ENCODE measurements at places on chromosomes 2 and 18. TPM values are rescaled to one million over a fixed set of nuclear protein-coding genes. Genes with fewer than 3 reads are reported as not detected.

LONRF2 gene
- 1.8 TPM for total RNA-seq

NYAP2 gene
- total RNA-seq: not detected

RIT2 gene
- not detected for total RNA-seq

COL4A3 gene
- total RNA-seq: 1.3 TPM

PDCD1 gene
- not detected for total RNA-seq

UCN gene
- 1.1 TPM for total RNA-seq

DNA sequence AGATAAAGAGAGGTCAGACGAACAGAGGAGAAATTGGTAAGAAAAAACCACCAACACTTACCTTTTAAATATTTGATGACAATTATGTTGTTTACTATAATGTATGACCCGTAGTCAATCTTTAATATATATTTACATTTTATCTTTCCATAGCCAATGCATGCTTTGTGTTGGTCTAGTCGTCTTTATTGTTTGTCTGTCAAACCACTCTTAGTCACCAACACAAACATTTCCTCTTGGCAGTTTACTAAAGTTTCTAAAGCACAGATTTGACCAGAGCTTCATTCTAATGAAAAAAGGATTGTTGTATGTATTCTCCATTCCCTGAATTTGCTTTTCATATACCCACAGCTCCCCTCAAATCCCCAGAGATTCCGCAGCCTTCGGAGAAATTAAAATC is 784.7 kb upstream of the PIK3C3 start:
- no peak for DNase-seq

DNA sequence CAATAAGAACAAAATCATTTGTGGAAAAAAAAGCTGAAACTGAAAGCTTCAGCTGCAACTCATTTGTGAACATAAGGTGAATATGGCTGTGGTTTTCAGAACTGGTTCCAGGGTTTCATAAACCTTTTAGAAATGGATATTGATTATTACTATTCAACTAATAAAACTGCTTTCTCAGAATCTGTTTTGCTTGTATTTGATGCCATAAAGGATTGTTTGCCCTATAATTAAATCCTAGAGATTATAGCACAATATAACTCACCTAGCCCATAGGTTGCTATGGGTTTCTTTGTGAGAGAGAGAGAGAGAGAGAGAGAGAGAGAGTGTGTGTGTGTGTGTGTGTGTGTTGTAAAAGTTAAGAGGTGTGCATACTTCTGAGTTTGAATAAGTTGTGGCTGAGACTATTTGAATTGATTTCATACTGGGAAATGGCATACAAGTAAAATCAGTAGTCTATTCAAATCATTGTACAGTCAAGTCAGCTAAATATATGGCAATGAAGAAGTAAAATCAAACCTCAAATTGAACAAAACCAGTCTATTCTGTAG is 339.2 kb downstream of the ARHGAP15 start:
- DNase-seq: no peak

- DNase-seq: no peak
Measured at GRCh38 chr2:96391828-96392200, 56.2 kb downstream of the NCAPH start.

DNA sequence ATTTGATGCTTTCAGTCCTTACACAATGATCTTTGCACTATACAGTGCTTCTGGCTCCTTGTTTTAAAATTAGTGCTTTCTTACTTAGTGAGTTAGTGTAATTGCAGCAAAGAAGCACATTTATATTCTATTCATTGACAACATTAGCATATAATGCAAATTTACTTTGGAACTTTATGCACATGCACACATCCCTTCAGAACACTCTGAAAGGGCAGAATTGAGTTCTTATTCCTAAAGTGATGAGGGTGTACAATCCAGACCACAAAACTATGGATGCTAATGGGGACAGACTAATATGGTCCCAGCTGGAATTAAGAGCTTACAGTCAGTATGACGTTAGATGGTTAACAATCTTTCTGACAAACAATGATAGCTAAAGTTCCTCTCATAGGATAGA is 127.1 kb downstream of the RBMS1 start:
- DNase-seq: no peak

DNA sequence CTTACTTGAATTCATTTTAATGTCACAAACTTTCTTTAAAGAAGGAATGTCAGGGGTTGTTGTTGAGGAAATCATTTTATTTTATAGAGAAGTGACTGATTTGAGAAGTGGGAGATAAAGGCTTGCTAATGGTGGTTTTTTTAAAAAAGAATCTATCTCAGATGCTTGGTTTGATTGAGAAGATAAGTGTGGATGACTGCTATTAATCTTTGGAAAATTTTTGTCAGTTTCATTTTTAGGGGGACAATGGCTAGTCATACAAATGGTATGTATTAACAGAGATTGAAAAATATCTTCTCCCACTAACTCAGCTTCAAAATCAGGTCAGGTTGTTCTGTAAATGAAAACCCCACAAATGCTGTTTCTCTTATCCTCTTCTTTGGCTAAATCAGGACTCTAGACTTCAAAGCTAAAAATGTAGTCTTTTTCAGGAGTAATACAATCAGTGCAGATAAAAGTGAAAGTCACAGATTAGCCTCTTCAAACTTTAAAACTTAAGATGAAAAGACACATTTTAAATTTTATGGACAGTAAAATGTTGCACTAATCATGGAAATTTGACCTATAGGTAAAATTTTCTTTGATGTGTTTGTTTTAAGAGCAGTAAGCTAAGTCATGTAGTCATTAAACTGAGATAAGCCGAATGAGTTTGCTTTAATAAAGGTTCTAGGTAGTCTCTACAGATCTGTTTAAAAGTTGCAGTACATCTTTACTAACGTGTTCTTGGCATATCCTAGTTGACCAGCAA is 674.2 kb upstream of the VRK2 start:
- no peak for DNase-seq

- DNase-seq: no peak
Measured at GRCh38 chr2:196638765-196639164, 750 bp upstream of the CCDC150 start.

- DNase-seq: no peak
Measured at GRCh38 chr2:152490686-152491455, 155.9 kb downstream of the FMNL2 start.

DNA sequence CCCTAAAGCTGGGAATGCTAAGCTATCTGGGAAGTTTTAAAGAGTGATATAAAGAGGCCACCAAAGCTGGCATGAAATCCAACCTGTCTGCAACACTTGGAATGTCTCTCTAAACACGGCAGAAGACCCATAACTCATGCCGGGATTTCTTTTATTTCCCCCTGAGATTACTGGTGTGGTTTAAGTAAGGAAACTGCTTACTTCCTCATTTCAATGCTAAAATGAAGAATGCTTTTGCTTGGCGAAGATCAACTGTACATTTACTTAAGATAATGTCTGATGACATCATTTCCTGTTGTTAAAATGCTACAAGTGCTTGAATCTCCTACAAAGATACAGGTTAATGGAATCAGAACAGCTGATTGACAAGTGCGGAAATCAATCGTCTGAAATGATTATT is 353.8 kb upstream of the SALL3 start:
- DNase-seq: no peak

- peak; percentile 61 for DNase-seq
Measured at GRCh38 chr2:119218478-119219064, 5.1 kb upstream of the STEAP3 start.

DNA sequence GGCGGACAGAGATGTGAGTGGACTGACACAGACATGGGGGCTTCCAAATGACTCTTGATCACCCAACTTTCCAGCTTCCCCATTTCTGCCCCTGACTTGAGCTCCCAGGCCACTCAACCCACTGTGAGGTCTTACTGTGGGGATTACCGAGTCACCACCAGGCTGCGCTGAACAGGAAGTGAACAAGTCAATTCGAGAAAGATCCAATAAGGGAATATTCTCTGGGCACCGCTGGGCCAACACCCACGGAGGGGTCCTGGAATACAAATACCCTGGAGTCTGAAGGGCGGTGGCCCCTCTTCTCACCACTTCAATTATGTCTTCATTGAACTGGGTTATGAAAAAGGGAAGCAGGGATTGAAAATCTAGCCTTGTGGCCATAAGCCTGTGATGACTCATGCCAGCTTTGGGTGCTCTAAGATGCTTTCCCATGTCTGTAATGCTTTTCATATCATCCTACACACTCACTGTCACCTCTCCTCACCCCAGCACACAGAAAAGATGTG is 37.7 kb downstream of the BCL11A start:
- peak; percentile 33 for DNase-seq

- no peak for DNase-seq
Measured at GRCh38 chr2:127128445-127128904, 21.5 kb upstream of the BIN1 start.

GRCh38 chr18:49846718-49847470 is 33.6 kb upstream of the ACAA2 start:
- DNase-seq: no peak

DNA sequence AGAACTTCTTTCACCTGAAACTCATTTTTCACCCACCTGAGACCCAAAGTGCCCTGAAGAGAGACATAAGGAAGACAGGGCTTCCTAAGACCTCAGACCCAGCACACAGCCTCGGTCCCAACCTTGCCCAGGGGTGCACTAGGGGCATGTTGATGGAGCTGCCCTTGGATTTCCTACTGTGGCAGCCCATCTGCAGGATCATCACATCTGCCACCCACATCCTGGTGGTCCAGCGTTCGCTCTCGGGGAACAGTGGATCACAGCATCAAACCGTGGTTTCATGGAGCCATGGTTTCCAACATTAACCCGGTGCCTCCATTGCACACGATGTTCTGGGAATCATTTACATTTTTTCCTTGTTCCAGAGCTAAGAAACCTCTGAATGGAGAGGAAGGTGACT is 186.4 kb downstream of the TFCP2L1 start:
- DNase-seq: no peak

- no peak for DNase-seq
Measured at GRCh38 chr2:134973241-134974138, 54.9 kb downstream of the CCNT2 start.

DNA sequence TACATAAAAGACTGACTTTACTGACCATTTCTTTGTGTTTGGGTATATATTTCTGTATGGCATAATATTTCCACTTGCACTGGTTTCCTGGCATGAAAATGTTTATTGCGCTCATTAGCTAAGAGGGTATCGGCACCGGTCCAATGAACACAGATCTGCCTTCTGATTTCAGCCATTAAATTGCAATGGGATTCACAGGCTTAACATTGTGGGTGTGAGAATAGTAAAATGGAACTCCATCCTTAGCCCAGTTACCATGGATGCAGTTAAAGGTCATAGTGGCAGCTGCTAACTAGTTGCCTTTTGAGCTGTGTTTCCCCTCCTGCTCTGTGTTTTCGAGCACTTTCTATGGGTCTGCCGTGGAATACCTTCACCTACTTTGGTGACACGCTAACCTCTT is 352.6 kb upstream of the POU3F3 start:
- no peak for DNase-seq

GRCh38 chr2:47046271-47046670 is 108.8 kb downstream of the STPG4 start:
- DNase-seq: no peak

- no peak for DNase-seq
Measured at GRCh38 chr2:34848691-34849090, 1249.6 kb upstream of the FAM98A start.

DNA sequence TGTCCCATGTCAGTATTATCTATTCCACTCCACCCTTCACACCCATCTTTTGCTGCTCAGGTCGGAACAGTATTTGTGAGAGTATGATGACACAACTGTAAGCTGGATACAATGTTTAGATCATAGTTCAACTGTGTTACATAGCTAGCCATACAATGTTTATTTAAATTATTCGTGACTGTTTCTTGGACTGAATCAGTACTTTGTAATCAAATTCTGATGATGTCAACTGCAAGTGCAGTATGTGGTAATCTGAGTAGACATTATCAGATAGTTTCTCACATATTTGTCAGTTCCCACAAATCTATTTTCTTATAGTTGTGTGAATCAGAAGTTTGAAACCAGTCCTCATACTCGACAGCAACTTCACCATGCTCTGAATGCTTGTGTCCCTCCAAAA is 177.6 kb downstream of the ZNF407 start:
- DNase-seq: peak; percentile 73

DNA sequence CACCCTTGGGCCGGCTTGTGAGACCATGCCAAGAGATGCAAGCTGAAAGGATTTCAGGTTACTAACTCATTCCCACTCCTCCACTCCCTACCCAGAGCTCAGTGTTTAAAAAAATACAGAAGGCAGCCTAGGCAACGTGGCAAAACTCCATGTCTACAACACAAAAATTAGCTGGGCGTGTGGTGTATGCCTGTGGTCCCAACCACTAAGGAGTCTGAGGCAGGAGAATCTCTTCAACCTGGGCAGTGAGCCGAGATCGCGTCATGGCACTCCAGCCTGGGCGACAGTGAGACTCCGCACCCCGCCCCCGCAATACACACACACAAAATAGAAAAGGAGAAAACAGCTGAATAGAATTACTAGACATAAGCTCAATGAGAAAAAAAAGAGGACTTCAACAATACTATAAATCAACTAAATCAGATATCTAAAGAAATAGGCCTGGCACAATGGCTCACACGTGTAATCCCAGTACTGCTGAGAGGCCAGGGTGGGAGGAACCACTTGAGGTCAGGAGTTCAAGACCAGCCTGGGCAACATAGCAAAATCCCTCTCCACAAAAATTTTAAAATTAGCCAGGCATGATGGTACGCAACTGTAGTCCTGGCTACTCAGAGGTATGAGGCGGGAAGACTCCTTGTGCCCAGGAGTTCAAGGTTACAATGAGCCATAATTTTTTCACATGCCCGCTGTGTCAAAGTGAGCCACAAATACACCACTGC is 10.1 kb downstream of the IWS1 start:
- peak; percentile 97 for DNase-seq

- peak; percentile 92 for DNase-seq
Measured at GRCh38 chr18:54805571-54806334, 22.5 kb upstream of the RAB27B start.

Data from fibroblast of the aortic adventitia (primary cell).